Suppressor macrophage (primary cell): ENCODE measurements at places on chromosomes 1 and 21.

GRCh38 chr1:50985094-50985493 lies 15.0 kb downstream of the CDKN2C start:
- DNase-seq = no peak

- no peak for DNase-seq
These were observed 5.6 kb downstream of the TMEM51 start for GRCh38 chr1:15159166-15159555.

DNA sequence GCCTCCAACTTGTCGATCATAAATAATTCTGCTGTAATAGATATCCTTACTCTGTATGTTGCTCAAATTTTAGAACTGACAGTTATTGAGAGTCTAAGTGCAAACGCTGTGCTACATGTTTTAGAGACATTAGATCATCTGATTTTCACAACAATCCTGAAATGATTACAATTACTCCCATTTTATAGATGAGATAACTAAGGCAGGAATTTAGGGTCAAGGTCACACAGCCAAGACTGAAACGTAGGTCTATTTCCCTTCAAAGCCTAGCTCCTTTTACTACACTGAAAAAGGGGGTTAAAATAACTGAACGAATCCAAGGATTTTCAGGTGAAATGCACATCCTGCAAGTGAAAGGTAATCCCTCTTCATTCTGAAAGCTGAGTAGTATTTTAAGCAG lies 2.7 kb upstream of the DCAF6 start:
- no peak for DNase-seq

DNA sequence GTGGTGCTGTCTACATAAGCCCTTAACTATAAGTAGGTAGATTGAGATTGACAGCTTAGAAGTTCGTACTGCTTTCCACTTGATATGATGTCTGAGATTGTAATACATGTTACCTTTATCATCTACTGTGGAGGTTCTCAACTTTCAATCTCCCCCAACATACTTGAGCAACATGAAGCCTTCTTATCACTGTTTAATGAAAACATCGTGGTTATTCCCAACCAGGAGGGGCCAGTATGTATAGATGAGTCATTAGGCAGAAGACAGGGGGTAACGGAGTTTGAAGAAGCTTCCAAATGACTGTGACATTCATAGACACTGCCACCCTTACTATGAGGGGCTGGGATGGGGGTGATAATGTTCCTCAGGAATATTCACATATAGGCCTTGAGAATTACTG lies 36.0 kb downstream of the CENPF start:
- DNase-seq = no peak

DNA sequence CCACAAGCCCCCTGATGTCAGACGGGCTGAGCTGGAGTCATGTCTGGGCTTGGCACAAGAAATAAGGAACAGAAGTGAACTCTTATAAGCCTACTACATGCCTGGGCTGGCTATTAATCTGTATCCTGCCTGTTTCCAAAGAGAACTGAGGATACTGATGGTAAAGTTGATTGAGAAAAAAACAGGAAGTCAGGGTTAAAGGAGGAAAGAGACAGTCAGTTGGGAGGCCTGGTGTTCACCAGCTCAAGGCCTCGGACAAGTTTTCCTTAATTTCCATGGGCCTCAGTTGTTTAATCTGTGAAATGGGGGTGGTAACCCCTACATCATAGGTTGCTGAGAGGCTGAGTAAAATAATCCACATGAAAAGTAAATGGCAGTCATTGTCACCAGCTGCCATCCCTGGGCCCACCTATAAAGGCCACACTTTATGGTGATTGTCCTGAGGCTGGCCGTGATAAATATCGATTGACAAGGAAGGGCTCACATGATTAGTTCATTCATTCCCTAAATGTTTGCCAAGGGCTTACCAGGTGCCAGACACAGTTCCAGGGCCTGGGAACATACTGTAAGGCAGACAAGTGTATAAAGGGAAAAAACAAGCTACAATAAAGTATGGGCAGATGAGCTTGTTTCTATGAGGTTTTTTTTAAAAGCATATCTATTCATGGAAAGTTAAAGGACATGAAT lies 2.8 kb downstream of the ALDH4A1 start:
- DNase-seq = no peak

GRCh38 chr1:22387919-22388580 lies 63.6 kb upstream of the ZBTB40 start:
- DNase-seq = no peak

DNA sequence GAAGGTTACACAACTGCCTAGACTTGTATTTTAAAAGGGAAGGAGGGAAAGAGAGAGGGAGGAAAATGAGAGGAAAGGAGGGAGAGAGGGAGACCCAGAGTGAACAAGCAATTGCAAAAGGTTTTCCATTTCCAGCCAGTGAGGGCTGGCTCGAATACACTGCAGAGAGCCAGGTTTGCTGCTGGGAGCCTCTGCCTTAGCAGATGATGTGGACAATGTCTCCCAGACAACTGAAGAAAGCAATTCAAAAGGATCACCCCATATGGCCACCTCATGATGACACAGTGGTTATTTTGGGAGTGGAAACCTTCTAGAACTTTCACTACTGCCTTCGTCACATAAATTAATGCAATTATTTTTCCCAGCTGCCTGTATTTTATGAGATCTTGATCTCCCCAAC lies 86.4 kb downstream of the BCAR3 start:
- DNase-seq = no peak

- DNase-seq = peak; percentile 41
These were observed 52.8 kb upstream of the LYPLAL1 start for GRCh38 chr1:219120624-219121544.

DNA sequence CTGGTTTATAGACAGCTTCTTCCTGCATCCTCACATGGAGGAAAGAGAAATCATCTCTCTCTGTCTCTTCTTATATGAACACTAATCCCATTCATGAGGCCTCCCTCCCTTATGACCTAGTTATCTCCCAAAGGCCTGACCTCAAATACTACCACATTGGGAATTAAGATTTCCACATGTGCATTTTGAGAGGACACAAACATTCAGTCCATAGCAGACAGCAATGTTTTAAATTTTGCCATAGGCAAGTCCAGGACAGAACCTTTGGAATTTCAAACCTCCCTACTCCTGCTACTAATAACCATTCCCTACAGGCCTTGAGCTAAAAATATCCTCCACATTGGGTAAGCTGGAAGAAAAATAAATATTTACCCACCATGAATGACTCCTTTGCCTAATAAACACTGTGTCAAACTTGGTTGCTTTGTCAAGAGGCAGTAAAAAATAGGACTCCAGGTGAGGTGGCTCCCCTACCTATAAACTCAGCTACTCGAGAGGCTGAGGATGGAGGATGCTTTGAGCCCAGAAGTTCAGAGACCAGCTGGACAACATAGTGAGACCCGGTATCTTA lies 113.7 kb downstream of the ZNF281 start:
- no peak for DNase-seq

DNA sequence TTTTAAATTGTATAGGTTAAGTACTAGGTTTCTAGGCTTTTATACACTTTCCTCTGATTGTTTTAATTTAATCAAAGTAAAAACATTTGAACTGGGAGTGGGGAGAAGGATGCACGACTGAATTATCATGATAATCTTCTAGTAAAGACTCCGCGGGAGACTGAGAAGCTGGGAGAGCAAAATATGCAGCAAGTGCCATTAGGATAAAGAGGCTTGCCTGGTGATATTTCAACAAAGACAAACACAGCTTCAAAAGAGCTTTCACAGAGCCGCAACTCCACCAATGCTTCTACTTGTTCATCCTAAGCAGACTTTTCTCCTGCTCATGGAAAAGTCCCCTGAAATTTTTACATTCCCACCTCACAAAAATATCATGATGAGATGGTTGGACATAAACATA lies 239.0 kb upstream of the PTBP2 start:
- no peak for DNase-seq

GRCh38 chr1:17043676-17044075 lies 10.2 kb downstream of the SDHB start:
- no peak for DNase-seq

- DNase-seq = peak; percentile 91
These were observed 15.7 kb downstream of the ABCG1 start for GRCh38 chr21:42234464-42235241.

GRCh38 chr1:223542831-223543230 lies 122.7 kb downstream of the CAPN8 start:
- DNase-seq = no peak

- peak; percentile 83 for DNase-seq
These were observed 105.8 kb upstream of the WLS start for GRCh38 chr1:68338081-68338480.

DNA sequence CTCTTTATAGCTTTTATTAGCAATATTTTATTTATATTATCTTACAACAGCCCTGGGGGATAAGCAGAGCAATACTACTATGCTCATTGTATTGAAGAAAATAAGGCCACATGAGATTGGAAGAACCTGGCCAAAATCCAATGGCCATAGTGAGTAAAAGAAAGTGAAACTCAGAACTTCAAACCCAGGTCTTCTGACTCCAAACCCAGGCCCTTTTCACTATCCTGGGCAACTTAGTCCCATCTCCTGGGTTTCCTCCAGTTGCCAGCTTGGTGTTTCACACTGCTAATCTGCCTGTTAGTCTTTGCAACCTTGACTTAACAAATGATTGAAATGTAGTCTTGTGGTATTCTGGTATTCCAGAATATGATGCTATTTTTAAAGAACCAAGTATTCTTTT lies 22.4 kb upstream of the EXO1 start:
- no peak for DNase-seq

- no peak for DNase-seq
These were observed 71.5 kb downstream of the MIS18A start for GRCh38 chr21:32207406-32207716.

DNA sequence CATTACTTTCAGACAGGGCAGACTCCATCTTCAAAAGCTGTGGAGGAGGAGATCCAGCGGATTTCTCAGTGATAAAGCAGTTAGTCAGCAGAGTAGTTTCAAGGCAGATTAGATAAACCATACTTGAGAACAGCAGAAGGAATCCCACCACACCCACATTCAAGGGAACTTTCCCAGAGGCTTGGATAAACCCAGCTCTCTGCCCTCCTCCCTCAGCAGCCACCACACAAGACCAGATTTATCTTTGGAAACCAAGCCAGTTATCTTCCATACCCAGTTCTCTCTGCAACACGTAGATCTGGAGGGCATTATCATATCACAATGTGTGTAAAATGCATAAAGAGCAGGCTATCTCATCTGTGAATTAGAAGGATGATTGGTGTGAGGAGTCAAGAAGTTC lies 40.2 kb downstream of the GFI1 start:
- DNase-seq = no peak

DNA sequence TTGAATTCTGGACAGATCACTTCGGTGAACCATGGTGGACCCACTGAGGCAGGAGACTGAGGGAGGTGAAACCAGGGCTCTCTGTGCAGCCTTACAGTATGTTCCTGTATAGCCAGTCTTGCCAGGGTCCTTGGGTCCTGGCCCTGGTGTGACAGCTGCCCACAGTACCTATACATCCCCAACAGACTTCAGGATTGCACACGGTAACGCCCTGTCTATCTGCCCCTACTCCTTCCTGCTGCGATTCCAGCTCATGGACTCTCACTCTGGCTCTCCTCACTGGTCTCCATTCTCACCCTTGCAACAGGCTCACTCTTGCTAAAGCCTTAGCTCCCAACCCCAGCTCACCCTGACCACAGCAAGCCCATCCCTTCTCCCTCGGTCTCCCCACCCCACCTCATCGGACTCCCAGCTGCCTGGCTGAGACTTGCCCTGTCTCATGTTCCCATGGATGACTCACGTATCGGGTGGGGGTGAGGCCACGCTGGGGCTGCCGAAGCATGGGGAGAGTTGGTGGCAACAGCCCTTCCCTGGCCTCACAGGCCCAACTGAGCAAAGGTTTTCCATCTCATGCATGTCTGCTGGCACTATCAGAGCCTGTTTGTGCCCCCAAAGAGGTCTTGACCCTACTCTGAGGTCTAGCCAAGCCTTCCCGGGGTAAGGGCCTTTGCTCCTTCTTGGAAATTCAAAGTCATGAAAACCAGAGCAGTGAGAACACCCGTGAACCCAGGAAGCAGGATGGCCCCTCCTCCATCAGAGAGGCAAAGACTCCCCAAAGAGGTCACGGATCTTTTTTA lies 7.1 kb downstream of the PHLDA3 start:
- peak; percentile 74 for DNase-seq

GRCh38 chr1:41976671-41977070 lies 57.9 kb upstream of the HIVEP3 start:
- no peak for DNase-seq

DNA sequence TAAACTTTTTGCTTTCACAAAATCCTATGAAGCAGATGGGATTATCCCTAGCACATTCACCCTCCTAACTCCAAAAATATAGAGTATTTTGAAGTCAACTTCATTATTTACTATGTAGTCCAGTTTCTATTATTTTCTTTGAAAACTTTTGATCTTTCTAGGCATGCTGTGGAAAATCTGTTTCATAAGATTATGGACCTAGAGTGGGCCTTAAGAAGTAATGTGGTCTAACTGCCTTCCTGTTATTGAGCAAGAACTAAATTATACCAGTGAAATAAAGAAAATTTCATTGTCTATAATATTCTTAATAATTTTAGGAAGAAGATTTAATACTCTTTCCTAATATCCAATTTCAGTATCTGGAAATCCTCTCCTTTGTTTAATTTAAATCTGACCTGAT lies 58.1 kb downstream of the PRKACB start:
- no peak for DNase-seq

GRCh38 chr1:42720868-42721267 lies 19.2 kb downstream of the CLDN19 start:
- DNase-seq = no peak

GRCh38 chr1:45922374-45922773 lies 119.0 kb downstream of the MAST2 start:
- no peak for DNase-seq

GRCh38 chr1:151364996-151365395 lies 7.5 kb downstream of the SELENBP1 start:
- DNase-seq = no peak

DNA sequence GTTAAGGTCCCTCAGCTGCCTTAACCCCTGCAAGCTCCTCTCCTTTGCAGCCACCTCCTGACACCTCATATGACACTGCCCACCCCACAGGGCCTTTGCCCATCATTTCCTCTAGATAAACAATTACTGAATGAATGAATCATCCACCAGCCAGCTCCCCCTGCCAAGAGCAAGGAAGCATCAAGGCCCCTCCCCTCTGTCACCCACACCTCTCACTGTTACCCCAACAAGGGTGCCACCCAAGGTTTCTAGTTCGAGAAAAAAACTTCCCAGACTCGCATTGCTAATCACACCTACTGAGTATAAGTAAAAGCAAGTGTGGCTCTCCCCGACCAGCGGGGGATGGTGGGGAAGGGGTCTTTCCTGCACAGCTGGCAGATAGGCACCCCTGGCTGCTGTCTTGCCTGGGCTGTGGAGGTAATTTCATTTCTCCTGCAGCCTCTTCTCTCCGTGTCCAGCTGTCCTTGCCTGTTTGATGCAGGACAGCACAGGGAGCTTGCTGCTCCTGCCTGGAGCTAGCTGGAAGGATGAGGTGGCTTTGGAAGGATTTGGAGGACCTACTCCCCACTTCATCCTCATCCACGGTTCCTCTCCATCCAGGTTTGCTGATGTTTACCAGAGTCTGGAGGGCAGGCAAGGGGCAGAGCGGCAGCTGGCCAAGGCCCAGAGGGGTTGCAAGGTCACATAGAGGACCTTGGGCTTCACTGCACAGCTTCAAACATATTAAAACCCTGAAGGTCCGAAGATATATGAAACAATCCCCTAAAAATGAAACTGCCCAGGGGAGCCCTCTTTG lies 33.1 kb upstream of the LBR start:
- DNase-seq = peak; percentile 84
